ENCODE measurements at places on chromosomes 12 and 14.

- DNase-seq, result no peak
Observed at GRCh38 chr12:1790444-1790843, 29.9 kb upstream of the LRTM2 start.

- peak; percentile 15 for DNase-seq
Observed at GRCh38 chr12:130281153-130281799, 56.4 kb upstream of the PIWIL1 start.

- no peak for DNase-seq
Observed at GRCh38 chr12:133107121-133107520, 23.0 kb downstream of the ZNF891 start.

DNA sequence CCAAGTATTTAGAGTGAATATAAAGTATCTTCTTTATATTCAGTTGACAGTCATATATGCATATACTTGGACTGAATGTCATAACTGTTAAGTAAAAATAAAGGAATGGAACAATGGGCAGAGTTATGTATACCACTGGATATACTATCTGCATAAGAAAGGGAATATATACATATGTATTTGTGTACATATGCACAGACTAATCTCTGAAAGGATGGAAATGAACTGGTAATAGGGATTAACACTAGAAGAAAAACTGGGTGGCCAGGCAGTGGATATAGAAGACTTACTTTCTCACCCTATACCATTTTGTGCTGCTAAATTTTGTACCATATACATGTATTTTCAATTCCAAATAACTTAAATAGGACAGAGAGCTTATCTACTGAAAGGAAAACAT is 200.1 kb downstream of the MED13L start:
- DNase-seq, result no peak

GRCh38 chr14:77885367-77885766 is 85.5 kb downstream of the ADCK1 start:
- no peak for DNase-seq

- no peak for DNase-seq
Observed at GRCh38 chr12:98901189-98901588, 256.1 kb downstream of the APAF1 start.

- DNase-seq, result no peak
Observed at GRCh38 chr14:104161602-104162367, 23.4 kb downstream of the KIF26A start.

DNA sequence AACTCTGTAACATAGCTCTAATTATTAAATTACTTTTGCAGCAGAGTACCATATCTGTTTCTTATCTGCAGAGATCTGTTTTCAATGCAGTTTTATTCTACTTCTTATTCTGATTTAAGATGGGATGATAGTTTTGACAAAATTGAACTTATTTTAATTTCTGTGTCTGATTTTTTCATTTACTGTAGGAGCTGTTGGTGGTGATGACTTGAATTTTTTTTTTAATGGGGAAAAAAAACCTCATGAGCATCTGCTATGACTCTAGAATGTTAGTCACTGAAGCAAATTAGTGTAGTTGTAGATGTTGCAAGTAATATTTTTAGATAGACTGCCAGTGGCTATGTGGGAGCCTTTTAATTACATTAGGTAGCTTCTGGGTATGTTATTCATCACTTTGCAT is 23.4 kb downstream of the DNM1L start:
- no peak for DNase-seq

DNA sequence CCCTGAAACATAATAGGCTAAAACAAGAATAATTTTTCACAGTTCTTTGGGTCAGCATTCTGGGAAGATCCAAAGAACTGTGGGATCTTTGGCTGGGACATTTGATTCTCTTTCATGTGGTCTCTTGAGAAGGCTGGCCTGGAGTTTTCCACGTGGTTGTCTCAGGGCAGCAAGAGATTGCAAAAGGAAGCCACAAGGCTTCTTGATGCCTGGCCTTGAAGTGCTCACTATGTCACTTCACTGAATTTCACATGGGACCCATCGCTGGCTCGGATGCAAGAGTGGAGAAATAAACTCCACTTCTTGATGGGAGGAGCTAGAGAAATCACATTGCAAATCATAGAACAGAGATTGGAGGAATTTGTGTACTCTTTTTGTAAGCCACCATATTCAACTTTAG is 343.4 kb downstream of the MED13L start:
- no peak for DNase-seq

DNA sequence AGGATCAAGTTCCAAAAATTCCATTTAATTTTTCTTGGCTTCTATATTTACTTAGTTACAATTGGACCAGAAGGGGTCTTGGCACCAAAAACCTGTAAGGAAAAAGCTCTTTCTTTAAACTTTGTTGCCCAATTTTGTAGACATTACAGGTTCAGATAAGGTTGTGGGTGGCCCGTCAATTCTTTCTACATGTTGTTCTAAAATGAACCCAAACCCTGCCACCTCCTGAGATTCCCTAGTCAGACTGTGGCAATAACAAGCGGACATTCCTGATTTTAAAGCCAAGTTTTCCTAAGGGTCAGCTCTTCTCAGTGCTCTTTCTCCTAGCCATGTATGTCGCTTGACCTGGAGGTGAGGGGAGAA is 45.0 kb upstream of the GSG1 start:
- no peak for DNase-seq

- DNase-seq, result no peak
Observed at GRCh38 chr14:53341324-53341723, 188.2 kb upstream of the DDHD1 start.

GRCh38 chr12:75820071-75820470 is 211.5 kb downstream of the PHLDA1 start:
- DNase-seq, result no peak

GRCh38 chr12:79531518-79531917 is 159.2 kb downstream of the PAWR start:
- no peak for DNase-seq

GRCh38 chr12:12997734-12998133 is 2.3 kb downstream of the HEBP1 start:
- no peak for DNase-seq

DNA sequence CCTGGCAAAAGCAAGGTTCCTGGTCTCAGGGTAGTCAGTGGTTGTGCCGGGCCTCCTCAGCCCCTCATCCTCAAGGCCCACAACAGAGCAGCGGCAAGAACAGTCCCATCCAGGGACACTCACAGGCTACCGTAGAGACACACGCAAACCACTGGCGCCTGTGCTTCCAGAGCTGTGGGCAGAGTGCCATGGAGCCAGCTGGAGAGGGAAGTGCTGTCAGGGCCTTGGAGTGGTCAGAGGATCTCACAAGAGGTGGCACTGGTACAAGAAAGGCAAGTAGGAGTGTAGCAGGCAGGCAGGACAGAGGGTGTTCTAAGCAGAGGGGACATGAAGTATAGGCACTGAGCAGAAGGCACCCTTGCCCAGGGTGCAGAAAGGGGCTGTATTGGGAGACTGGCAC is 34.6 kb downstream of the ANKRD9 start:
- DNase-seq, result no peak

GRCh38 chr14:46902837-46903236 is 251.3 kb upstream of the RPL10L start:
- DNase-seq, result no peak

DNA sequence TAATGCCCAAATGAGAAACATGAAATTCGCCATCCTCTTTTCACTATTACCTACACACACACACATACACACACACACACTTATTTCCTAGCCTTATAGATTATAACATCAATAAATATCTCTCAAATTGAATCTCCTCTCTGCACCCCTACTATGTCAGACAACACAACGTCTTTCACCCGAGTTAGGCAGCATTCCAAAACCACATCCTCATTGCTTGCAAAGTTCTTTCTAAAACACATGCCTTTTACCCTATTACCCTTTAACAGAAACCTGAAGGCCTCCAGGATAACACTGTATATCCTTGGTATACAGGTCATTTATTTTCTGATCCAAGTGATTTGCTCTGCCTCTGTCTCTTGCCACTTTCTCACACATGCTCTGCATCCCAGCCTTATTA is 56.3 kb downstream of the KCNH5 start:
- no peak for DNase-seq

DNA sequence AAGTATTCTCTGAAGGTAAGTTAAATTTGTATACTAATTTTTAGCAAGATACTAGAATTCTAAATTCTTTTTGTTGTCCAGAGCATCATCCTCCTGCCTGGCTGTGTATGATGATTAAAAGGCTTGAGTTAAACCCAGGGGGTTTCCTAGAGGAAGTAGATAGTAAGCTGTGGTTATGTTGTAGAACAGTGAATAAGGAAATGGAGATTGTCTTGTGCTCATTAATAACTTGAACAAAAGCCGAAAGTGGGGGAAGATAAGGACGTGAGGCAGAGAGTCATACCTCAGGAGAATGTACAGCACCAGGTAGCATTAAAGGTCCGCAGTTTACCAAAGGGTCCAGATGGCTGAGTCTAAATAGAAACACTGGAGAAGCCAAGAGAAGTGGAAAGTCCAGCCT is 42.0 kb downstream of the CKB start:
- peak; percentile 34 for DNase-seq

DNA sequence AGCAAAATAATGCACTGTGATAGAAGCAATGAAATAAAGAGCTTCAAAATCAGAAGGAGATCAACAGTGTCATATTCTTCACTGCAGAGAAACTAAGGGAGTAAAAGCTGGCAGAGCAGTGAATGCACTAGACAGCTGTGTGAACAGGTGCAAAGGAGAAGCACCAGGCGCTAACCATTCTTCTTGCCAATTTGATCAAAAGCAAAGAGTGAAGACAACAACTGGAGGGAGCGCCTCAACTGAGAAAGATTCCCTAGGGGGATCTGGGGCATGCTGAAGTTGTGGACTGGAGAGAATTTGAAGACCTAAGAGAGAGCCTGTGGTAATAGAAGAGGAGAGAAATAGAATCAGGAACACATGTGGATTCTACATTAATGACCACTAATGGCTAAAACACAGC is 50.4 kb upstream of the OVCH1 start:
- DNase-seq, result no peak

DNA sequence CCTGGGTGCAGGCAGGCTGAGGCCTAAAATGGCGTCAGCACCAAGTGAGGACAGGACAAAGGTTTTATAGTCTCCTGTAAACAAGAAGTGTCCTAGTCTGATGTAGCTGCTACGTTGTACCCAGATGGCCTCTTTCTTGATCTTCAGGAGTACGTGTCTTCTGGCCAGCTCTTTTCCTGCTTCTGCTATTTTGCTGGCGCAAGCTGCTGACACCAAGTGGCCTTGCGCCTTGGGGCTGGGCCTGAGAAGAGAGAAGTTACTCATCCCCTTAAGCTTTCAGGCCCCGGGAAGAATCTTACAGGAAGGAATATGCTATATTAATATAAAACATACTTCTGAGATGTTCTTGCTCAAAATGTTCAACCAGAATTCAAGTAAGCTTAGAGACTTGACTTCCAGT is 605.2 kb downstream of the GALC start:
- no peak for DNase-seq

DNA sequence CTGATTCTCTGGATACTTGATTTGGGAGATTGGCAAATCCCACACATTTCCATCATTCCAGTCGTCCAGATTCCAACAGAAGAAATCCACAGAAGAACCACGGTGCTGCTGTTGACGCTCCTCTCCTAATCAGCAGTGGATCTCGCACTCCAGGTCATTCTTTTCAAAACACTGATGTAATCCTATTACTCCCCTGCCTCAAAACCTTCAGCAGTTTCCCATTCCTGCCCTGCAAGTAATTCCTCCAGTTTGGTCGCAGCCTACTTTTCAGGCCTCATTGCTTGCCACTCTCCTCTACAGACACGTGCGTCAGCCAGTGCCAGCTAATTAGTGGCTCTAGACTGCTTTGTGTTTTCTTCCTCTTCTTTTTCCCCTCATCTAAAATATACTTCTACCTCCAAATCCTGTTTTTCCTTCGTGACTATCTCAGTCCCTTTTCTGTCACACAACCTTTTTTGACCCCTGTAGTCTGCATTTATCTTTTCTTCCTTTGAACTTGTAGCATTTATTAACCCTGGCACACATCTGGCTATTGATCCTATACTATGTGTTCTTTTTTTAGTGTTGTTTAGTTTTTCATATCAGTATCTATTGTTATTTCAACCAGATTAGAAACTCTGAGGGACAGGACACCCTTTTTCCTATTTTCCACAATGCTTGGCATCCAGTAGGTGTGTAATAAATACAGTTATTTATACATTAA is 36.8 kb downstream of the PRORP start:
- DNase-seq, result no peak

DNA sequence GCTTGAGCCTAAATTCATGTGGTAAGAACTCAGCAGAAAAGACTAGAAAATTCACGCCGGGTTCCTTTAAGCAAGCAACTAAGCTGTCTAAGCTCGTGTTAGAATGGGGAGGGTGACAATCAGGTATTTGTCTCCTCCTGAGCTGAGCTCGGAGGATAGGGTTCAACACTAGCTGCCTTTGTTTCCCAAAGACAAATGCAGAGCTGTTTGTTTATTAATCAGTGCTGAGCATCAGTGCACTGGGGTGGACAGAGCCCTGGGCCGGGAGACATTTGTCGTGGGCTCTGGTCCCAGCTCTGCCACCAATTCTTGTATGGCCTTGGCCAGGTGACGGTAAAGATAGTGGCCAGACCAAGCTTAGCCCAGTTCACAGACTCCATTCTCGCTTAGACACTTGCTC is 43.7 kb downstream of the DEGS2 start:
- DNase-seq, result no peak

- DNase-seq, result no peak
Observed at GRCh38 chr14:49194067-49194466, 392.1 kb downstream of the RPS29 start.

DNA sequence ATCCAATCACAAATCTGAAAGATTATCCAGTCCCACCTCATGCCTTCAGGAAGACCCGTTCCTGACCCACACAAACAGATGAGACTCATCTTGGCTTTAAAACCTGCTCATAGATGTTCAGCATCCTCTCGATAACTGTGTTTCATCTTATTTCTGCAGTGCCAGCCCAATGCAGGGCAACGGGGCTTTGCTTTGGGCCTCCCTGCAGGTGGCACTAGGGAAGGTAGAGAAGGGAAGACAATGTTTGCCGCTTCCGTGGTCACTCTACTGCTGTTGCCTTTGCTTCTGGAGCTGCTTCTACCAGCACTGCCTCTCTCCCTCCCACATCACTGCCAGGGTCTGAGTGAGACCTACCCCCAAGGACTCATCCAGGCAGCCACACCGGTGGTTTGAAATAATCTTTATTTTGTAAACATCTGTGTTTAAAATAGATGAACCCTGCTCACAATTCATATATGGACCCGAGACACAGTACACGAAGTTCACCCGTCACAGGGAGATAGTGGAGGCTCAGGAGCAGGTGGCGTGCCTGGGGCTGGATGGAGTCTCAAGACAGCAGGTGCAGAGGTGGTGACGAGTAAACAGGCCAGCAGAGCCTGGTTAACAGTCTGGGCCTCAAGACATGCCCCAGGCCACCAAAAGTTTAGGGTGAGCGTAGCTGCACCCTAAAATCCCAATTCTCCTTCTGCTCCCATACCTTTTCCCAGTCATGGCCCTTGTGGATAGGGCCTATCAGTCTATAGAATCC is 3.1 kb upstream of the GPX2 start:
- DNase-seq, result no peak

DNA sequence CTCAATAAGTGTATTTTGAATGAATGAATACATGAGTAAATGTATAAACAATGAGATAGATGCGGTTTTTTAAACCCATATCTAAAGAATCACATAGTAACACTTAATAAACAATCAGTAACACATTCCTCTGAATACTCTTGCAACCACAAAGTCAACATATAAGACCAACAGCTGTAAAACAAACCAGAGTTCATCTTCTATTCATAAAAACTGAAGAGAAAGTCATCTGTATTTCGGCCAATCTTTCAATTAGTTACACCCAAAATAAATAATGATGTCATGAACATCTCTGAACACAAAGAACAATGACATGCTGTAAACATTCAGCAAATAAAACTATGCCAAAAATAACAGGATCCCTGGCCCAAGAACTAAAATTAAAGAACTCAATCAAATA is 47.2 kb downstream of the ARMH4 start:
- DNase-seq, result no peak

- no peak for DNase-seq
Observed at GRCh38 chr12:49287876-49288275, 7.1 kb upstream of the PRPH start.
